Mucosa of descending colon (tissue), 3 donors: ENCODE measurements at places on chromosomes 6 and 20. TPM values are rescaled to one million over a fixed set of nuclear protein-coding genes. Genes with fewer than 3 reads are reported as not detected.

- DNase-seq = no peak
These were observed 51.8 kb downstream of the TCP11 start for GRCh38 chr6:35089216-35089934.

DNA sequence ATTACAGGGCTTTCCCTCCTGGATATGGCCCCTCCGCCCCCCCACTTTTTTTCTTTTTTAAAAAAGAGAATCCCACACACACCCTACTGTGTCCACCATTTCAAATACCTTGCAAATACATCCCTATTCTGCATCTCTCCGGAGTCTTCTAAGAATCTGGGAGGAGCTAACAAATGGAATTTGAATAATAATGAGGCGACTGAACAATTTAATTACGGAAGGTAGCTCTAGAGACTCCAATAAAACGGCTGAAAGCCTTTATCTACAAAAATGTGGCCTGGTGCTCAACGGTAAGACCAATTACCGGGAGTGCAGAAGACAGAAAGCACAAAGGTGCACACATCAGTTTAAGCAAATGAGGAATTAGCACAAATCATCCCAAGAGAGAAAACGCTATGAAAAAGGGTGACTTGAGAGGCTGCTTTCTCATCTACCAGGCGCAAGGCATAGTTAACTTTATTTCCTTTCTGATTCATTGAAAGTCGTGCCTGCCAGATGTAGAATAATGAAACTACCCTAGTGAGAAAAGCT lies 1.8 kb downstream of the RRAGD start:
- no peak for DNase-seq

DNA sequence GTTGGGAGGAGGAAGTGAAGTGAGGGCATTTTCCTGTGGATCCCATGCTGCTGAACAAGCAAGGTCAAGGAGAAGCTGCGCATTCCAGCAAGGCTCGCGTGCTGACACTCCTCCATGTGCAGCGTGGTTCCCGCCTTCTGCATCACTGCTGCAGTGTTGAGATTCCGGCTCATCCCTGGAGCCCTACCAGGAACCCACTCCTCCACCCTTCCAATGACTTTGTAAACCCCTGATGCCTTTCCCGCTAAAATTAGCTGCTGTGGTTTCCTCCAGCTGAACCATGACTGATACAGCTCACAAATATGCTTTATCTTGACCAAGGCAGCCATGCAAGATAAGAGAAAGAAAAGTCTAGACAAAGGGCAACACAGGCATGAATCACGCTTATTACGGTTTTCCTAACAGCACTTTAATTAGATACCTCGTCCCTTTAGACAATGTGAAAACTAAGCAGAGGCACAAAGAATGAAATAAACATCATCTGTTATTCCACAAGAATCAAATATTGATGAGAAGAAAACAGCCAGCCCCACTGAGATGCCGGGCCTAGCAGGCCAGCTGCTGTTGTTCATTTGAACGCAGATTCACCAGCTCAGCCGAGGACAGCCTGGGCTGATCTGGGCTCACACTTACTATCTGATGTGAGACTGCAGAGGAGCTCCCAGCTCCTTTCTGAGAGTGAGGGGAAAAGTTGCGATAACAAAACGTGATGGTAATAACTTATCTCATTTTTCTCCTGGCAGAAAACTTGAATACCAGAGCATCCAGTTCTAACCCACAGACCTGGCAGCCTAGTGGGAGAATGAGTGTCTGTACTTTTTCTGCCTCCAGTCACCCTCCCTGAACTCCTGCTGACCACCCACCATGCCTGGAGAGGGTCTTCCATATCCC lies 14.2 kb upstream of the BNIP5 start:
- DNase-seq = no peak

The RAE1 gene
- total RNA-seq = 19.9 TPM

The TTBK1 gene
- 0.24 TPM for total RNA-seq

The HS3ST5 gene
- 0.12 TPM for total RNA-seq
